Endodermal cell (in vitro differentiated cells): ENCODE measurements at places on chromosomes 11 and 22. TPM values are rescaled to one million over a fixed set of nuclear protein-coding genes. Genes with fewer than 3 reads are reported as not detected.

The TMEM121B gene
- 8.8 and 10.9 TPM in 2 replicates for total RNA-seq

The CRYBA4 gene
- total RNA-seq = not detected in 3 replicates

DNA sequence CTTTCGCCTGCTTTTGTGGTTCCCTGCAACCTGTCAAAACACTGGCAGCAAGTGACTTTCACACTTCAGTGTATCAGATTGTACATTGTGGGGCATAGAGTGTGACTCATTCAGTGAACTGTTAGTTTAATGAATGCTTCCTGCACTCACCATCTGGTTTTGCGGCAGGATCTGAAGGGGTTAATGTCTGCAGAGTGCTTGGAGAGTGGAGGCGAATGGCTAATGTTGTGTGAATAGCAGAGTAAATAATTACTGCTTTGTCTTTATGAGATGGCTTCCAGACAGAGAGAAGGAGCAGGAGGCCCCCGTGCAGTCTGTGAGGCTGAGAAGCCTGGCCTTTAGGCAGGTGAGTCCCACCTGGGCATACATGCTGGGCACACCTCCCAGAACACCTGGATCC lies 454.3 kb upstream of the KIRREL3 start:
- no peak overlapping the region for H3K27ac ChIP-seq
- no peak overlapping the region for H3K4me3 ChIP-seq
- H3K27me3 ChIP-seq = no peaks in the 10 kb centered on the region

GRCh38 chr11:77170107-77170506 lies 42.1 kb downstream of the MYO7A start:
- H3K27ac ChIP-seq = no peak overlapping the region
- H3K36me3 ChIP-seq = no peaks in the 10 kb centered on the region
- DNase-seq = peak; percentile 89

DNA sequence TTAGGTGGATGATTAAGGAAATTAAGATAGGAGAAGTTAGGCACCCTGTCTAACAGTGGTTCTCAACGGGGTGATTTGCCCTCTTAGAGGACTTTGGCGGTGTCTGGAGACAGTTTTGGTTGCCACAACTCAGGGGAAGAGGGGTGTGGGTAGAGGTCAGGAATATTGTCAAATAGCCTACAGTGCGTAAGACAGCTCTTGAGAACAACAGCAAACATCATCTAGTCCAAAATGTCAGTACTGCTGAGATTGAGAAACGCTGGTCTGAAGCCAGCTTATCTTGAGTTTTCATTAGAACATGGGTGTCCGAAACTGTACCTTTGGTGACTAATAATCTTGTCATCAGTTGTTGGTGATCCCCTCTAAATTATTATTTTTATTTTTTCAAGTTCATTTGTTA lies 38.4 kb downstream of the CECR2 start:
- no peak overlapping the region for H3K27ac ChIP-seq
- H3K4me1 ChIP-seq = no peaks in the 10 kb centered on the region
- DNase-seq = no peak

- no peak overlapping the region for H3K27ac ChIP-seq
- H3K36me3 ChIP-seq = peaks cover 68% of the 10 kb centered on the region
- H3K27me3 ChIP-seq = no peaks in the 10 kb centered on the region
Measured at GRCh38 chr22:20579273-20580120, 72.1 kb downstream of the MED15 start.

GRCh38 chr11:107496011-107496410 lies 38.4 kb upstream of the CWF19L2 start:
- no peak overlapping the region for H3K27ac ChIP-seq
- H3K36me3 ChIP-seq = no peaks in the 10 kb centered on the region
- DNase-seq = no peak
- H3K27me3 ChIP-seq = no peaks in the 10 kb centered on the region
- H3K4me1 ChIP-seq = no peaks in the 10 kb centered on the region
- no peak overlapping the region for H3K4me3 ChIP-seq

DNA sequence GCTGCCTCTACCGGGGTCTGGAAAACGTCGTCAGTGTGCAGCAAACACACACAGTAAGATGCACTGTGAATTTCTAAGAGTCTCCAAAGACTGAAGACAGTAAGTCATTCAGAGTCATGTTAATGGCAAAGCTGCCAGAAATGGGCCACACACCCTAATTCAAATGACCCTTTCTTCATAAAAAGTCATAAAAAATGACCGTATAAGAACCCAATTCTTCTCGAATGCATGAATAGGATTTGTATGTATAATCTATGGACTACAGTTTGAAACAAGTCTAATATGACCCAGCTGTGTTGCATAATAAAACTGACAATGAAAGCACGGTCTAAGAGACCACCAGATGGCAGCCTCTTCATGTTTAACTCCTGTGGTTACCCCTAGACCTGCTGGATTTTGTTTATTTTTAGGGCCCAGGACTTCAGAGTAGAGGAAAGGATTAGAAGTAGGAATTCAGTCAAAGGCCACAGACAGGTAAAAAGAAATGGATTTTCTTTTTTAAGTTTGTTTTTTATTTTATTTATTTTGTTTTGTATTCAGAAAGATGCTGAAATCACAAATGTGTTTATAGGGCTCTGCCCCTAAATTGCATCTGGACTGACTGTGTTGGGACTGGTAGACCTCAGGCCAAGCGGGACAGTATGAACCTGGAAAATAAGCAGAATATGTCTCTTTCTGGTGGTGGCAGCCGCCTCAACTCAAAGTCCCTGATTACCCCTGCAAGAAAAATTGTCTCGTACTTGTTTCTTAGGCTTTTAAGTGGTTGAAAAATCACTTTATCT lies 32.1 kb upstream of the SLC5A12 start:
- peak; percentile 65 for DNase-seq
- no peaks in the 10 kb centered on the region for H3K36me3 ChIP-seq
- H3K4me1 ChIP-seq = no peaks in the 10 kb centered on the region

DNA sequence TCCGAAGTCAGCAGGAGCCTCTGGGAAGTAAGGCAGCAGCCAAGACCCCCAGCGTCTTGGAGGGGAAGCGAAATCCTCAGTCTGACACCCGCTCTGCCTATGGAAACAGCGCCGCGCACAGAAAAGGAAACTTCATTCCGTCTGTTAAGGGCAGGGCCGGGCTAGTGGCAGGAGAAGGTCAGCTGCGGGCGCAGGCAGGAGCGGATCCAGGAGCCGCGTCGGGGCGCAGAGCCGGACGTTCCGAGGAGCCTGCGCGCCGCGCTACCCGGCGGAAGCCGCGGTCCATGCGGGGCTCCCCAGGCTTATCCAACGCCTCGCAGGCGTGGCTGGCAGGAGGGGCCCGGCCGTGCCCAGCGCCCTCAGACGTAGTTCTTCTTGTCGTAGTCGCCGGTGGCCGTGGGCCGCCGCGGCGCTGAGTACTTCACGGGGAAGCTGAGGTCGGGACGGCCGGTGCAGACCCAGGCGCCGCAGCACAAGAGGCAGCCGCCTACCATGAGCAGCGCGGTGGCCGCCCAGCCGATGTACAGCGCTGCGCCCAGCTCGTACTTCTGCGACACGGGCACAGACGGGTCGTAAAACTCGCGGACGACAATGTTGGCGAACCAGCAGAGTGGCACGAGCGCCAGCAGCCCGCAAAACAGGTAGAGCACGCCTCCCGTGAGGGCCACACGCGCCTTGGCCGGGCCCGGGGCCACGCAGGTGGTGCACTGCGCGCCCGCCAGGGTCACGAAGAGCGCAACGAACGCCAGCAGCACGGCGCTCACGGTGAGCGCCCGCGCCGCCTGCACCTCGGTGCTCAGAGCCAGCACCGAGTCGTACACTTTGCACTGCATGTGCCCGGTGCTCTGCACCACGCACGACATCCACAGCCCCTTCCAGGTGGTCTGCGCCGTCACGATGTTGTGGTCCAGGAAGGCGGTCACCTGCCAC lies 705 bp downstream of the CLDN5 start:
- no peak overlapping the region for H3K27ac ChIP-seq
- DNase-seq = peak; percentile 87
- no peaks in the 10 kb centered on the region for H3K36me3 ChIP-seq
- H3K4me3 ChIP-seq = peak overlapping the region; percentile 72
- peaks cover 15% of the 10 kb centered on the region for H3K4me1 ChIP-seq

The ANAPC15 gene
- 54.9 and 57.9 TPM in 2 replicates for total RNA-seq

DNA sequence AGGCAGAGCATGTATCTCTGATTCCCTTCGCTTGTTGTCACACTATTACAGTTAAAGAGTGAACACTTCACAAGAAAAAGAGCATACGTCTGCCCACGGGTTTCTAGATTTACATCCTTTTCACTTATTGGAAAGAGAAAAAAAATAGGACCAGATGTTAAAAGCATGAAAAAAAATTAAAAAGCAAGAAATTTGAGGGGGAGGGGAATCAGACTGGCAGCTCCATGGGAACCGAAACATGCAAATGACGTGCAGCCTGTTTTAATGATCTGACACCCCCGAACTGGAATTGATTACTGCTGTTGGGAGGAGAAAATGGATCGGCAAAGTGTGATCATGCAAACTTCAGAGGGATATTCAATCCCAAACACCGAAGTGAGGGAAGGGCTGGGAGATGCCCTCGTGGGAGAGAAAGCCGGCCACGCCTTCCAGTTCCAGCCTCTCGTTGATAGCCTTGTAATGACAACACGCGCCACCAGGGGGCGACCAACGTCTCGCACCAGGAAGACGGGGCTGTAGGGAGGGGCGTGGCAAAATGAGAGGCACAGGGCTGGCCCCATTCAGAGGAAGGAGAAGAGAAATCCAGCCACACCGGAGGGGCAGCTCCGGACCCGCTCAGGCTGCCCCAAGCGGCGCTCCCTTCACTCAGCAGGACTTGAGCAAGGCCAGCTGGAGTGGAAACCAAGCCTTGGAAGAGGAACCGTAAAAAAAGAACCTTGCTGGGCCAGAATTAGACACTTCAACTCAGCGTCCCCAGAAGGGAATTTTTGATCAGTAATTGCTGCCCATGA lies 53.8 kb upstream of the SYT13 start:
- H3K27me3 ChIP-seq = no peaks in the 10 kb centered on the region
- no peak overlapping the region for H3K4me3 ChIP-seq
- H3K4me1 ChIP-seq = no peaks in the 10 kb centered on the region
- no peak overlapping the region for H3K27ac ChIP-seq
- no peaks in the 10 kb centered on the region for H3K36me3 ChIP-seq

- peak overlapping the region; percentile 97 for H3K27ac ChIP-seq
- H3K4me3 ChIP-seq = no peak overlapping the region
- no peaks in the 10 kb centered on the region for H3K4me1 ChIP-seq
- DNase-seq = no peak
Measured at GRCh38 chr11:65298131-65298535, 16.5 kb upstream of the CDC42EP2 start.

- H3K4me1 ChIP-seq = no peaks in the 10 kb centered on the region
- DNase-seq = no peak
- H3K27ac ChIP-seq = no peak overlapping the region
Measured at GRCh38 chr22:47089374-47089773, 326.9 kb downstream of the TBC1D22A start.

GRCh38 chr11:97567801-97568200 lies 1178.0 kb downstream of the JRKL start:
- DNase-seq = no peak
- H3K27me3 ChIP-seq = no peaks in the 10 kb centered on the region
- H3K27ac ChIP-seq = no peak overlapping the region
- H3K4me3 ChIP-seq = no peak overlapping the region

The BAIAP2L2 gene
- total RNA-seq = 1.4 and 2.3 TPM in 2 replicates

The MMP13 gene
- total RNA-seq = not detected in 2 replicates

GRCh38 chr11:36791957-36792356 lies 193.9 kb upstream of the RAG2 start:
- no peaks in the 10 kb centered on the region for H3K27me3 ChIP-seq
- no peak for DNase-seq
- no peaks in the 10 kb centered on the region for H3K4me1 ChIP-seq
- H3K27ac ChIP-seq = no peak overlapping the region
- no peaks in the 10 kb centered on the region for H3K36me3 ChIP-seq

The CADM1 gene
- 86.6 and 88.2 TPM in 2 replicates for total RNA-seq

DNA sequence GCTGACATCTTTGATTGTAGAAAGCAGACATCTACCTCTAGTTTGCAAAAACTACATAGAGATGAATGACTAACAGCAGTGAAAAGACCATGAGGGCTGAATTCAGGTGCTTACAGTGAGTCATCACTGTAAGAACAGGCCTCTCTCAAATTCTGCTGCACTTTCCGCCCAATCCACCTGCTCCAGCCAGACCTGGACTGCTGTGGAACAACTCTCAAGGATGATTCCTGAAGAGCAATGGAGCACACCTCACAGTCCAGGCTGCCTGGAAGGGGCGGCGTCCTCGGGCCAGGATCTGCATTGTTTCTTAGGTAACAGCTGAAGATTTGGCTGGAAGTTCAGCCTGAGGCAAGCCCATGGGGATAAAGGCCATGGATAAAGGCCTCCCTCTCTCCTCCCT lies 15.1 kb downstream of the APOL2 start:
- H3K4me3 ChIP-seq = no peak overlapping the region
- no peak overlapping the region for H3K27ac ChIP-seq
- H3K27me3 ChIP-seq = no peaks in the 10 kb centered on the region
- DNase-seq = no peak
- peaks cover 2% of the 10 kb centered on the region for H3K4me1 ChIP-seq

The ANKK1 gene
- not detected in 3 replicates for total RNA-seq

The OR8K3 gene
- not detected in 2 replicates for total RNA-seq

The DUSP8 gene
- total RNA-seq = 4.4 to 20.5 TPM (median 4.7 TPM) in 3 replicates

The GP1BB gene
- total RNA-seq = 0.62 to 5.6 TPM in 2 of 3 replicates, not detected in the other

The UVRAG gene
- 27.7 and 34.9 TPM in 2 replicates for total RNA-seq

DNA sequence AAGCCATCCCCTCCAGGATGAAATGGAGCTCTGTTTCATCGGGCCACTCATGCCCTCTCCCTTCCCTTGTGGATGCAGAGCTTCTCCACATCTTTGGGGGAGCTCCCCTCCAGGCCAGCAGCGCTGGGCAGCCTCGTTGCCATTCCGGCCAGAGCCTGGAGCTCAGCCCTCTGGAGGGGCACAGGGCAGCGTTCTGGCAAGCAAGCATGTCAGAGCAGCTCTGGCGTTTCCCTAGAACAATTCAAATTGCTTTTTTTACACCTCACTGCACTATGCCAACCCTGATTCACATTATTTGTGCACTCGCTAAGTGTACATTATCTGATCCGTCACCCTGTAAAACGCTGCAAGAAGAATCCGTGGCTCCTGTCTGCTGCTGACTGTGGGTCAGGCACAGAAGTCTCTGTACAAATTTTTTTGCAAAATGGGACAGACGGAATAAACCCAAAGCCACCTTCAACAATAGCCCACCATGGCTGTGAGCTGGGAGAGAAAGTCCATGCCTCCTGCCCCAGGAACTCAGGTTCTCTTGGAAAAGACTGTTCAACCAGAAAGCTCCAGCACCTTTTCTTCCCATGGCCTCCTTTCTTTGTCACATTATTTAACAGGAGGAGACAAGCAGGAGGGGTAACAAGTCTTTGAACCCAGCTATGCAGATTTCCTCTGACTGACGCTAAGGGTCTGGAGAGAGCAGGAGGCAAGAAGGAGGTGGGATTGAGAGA lies 139.5 kb upstream of the CADM1 start:
- no peaks in the 10 kb centered on the region for H3K36me3 ChIP-seq
- DNase-seq = no peak
- H3K27me3 ChIP-seq = peaks cover 60% of the 10 kb centered on the region

GRCh38 chr22:47032956-47033647 lies 270.7 kb downstream of the TBC1D22A start:
- no peak overlapping the region for H3K27ac ChIP-seq
- H3K27me3 ChIP-seq = no peaks in the 10 kb centered on the region
- no peak overlapping the region for H3K4me3 ChIP-seq
- DNase-seq = no peak
- no peaks in the 10 kb centered on the region for H3K36me3 ChIP-seq
- H3K4me1 ChIP-seq = peaks cover 12% of the 10 kb centered on the region

GRCh38 chr22:37186228-37186996 lies 1.6 kb downstream of the C1QTNF6 start:
- no peaks in the 10 kb centered on the region for H3K36me3 ChIP-seq
- H3K27me3 ChIP-seq = no peaks in the 10 kb centered on the region
- no peak overlapping the region for H3K4me3 ChIP-seq
- H3K4me1 ChIP-seq = peaks cover 23% of the 10 kb centered on the region
- DNase-seq = peak; percentile 75
- H3K27ac ChIP-seq = no peak overlapping the region

The OR8D4 gene
- not detected in 3 replicates for total RNA-seq

The MYBPC3 gene
- total RNA-seq = 0.13 to 0.16 TPM in 2 of 3 replicates, not detected in the other

GRCh38 chr11:29312812-29313211 lies 704.0 kb downstream of the KCNA4 start:
- H3K27me3 ChIP-seq = no peaks in the 10 kb centered on the region
- no peak overlapping the region for H3K27ac ChIP-seq
- no peak overlapping the region for H3K4me3 ChIP-seq
- DNase-seq = no peak
